ENCODE measurements at places on chromosomes 6 and 20.

DNA sequence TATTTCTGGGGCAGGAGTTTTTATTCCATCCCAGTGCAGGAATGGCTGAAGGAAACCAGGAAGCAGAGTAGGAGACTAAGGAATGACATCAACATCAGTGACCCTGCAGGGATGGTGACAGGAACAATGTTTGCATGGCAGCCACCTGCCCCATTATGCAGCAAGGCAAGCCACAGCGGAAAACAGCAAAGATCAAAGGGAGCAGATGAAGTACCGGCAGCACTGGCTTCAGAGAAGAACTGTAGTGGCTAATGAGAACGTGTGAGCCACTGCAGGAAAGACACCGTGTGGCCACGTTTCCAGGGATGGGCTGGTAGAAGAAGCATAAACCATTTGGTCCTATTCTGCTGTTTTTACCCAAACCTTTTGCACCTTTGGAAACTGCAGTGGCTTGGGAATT, 52.9 kb upstream of the TAB2 start:
- no peak for DNase-seq

DNA sequence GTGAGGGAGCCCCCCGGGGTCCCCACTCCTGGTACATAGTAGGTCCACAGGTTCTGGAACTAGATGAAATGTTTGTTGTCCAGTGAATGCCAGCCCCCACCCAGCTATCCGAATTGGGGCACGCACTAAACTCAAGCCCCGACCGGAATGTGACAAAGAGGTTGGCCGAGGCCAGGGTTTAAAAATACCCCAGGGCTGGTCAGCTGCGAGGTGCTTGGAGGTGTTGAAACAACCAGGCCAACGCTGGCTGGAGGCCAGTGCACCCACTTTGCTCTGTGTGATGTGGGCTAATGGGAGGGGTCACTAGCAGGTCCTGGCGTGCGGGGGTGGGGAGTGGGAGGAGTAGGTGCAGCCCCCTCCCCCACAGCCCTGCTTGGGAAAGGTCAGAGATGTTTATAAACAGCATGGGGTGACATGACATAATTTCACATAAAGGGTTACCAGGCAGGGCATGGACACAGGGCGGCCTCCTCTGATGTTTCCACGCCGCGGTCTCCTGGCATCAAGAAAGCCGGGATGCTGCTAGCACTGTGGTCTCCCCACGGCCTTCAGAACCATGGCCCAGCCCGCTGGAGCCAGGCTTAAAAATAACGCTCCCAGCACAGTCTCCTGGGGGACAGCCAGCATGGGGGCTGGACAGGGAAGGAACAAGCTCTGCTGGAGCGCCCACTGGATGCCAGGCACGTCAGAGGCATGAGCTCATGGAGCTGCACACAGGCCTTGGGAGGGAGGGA, 111.2 kb upstream of the PTPN1 start:
- no peak for DNase-seq

DNA sequence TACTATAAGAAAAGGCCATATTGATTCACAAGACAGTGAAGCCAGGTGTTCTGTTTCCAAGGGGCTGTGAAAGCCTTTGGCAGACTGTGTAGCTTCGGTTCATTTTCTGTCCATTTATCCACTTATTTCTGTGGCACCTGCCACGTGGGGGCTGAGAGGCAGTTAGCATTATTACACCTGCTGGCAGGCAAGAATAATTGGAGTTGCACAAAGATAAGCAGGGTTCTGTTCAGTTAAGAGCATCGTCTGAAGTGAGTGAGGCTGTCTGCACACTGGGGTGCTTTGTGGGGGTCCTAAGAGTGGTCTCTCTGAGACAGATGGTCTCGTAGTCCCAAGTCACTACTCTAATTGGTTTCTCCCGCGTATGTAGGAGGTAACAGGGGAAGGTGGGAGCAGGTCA, 60.6 kb upstream of the CCN6 start:
- DNase-seq, result no peak

- no peak for DNase-seq
These were observed 58.3 kb downstream of the LAMP5 start for GRCh38 chr20:9572670-9573069.

GRCh38 chr6:36822506-36823269, 16.6 kb downstream of the CPNE5 start:
- DNase-seq, result no peak

- no peak for DNase-seq
These were observed 220.2 kb downstream of the ATXN1 start for GRCh38 chr6:16540804-16541752.

GRCh38 chr6:12182676-12183075, 107.5 kb upstream of the EDN1 start:
- DNase-seq, result no peak

DNA sequence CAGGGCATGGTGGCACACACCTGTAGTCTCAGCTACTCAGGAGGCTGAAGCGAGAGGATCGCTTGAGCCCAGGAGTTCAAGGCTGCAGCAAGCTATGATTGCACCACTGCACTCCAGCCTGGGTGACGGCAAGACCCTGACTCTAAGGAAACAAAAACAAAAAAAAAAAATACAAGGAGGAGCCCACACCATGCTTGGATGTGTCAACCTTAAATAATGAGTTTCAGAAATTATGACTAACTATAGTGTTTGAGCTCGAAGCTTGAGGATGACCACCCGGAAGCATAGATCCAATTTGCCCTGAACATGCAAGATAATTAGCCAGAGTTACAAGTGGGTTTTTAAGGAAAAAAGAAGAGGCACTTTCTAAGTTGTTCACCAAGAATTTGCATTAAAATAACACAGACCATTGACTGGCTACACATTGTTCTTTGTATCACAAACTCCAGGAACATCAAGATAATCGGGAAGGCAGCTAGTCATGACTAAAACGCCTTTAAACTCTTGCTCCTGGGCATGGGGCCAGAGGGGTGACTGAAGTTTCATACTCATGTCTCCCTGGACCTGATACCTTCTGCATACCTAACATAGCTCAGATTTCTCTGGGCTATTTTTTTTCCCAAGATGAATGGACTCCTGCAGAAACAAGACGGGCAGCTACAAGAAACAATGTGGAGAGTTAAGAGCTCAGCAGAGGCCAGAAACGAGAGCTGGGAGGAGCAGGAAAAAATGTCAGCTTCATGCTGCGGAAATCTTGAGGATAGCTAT, 289.6 kb downstream of the PREX1 start:
- DNase-seq, result no peak

- no peak for DNase-seq
These were observed 7.5 kb downstream of the BCAS1 start for GRCh38 chr20:54062812-54063280.

- no peak for DNase-seq
These were observed 343.4 kb downstream of the TBC1D32 start for GRCh38 chr6:120990866-120991265.

GRCh38 chr6:1930356-1930755, 315.0 kb downstream of the GMDS start:
- DNase-seq, result no peak

- no peak for DNase-seq
These were observed 577 bp upstream of the SLC24A3 start for GRCh38 chr20:19211661-19212468.

DNA sequence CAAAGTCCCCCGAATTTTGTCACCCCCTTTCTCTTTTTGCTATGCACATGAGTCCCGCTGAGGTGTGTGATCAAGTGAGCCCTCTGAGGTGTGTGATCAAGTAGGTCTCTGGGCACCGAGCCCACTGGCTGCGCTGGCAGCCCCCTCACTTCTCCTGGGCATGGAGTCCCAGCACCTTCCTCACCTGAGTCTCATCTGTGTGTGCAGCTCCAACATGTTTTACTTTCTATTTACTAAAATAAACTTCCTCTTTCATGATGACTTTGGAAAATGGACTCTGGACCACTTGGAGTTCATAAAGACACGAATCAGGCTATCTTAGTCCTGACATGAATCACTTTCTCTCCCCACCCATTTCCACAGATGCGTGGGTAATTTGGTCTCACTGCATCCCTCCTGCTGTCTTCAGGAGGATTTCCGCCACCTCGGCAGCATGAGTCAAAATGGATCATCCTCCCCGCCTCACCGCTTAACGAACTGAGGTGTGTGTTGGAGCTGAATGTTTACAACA, 39.8 kb downstream of the PRDM1 start:
- DNase-seq, result no peak

DNA sequence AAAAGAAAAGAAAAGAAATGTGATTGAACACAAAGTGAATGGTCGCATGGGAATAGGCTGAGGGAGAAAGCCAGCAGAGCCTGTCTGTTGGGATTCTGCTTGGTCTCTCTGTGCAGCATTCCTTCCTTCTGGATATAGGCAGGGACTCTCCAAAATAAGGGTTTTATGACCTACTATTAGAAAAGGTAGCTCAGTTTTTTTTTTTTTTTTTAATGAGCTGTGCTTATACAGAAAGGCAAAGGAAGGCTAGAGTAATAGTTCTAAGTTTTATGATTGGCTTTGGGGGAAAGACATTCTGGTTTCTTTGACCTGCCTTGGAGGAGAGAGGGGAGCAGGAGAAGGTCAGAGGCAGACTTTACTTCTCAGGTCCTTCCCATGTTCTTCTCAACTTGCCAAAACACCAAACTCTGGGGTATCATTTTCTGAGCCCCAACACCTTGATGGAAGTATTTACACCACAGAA, 18.8 kb upstream of the IER3 start:
- no peak for DNase-seq

DNA sequence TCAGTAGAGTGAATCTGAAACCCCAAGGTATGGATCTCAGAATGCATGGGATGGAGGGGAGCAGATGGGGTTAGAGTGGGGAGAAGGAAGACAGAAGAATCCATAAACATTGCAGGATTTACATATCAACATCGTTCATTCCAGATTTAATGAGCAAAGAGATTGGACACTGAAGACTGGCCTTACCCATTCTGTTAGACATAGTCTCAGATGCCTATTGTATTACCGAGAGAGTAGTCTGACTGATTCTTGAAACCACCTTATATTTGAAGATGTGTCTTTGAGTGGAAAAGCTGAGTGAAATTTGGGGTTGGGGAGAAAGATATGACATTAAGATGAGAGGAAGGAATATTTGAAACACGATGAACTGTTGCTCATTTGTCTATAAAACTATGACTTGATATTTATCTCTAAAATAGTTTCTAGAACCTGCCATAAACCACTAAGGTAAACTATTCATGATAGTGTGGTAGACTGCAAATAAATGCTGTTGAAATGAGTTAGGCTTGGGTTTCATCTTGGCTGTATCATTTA, 5.7 kb downstream of the HLA-DRA start:
- no peak for DNase-seq

DNA sequence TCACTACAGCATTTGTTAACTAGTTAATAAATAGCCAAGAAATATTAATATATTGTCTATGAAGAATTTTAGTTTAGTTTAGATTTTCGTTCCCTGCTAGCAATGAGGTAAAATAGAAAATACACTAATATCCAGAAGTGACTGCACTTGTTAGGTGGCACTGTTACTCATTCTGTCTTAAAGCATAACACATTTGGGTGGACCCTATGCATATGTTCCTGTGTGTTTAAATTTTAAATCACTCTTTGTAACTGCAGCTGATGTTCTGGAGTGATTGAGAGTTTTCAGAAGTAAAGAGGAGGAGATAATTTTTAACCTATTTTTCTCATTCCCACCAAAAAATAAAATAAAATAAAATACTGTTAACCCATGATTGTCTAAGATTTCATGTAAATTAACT, 73.9 kb upstream of the SOX4 start:
- DNase-seq, result no peak

- no peak for DNase-seq
These were observed 159.9 kb downstream of the CD83 start for GRCh38 chr6:14277405-14277930.

- no peak for DNase-seq
These were observed 18.2 kb upstream of the SASH1 start for GRCh38 chr6:148324297-148324985.

Data from stimulated activated CD8-positive, alpha-beta memory T cell treated with anti-CD3 and anti-CD28 coated beads, Interleukin-4, amount 100 ng/mL, for 4 hours (primary cell).